ENCODE measurements at places on chromosomes 12 and 14. TPM values are rescaled to one million over a fixed set of nuclear protein-coding genes. Genes with fewer than 3 reads are reported as not detected.

HOXC11 gene
- total RNA-seq: not detected

PRH2 gene
- total RNA-seq: not detected

L2HGDH gene
- total RNA-seq: 5.3 TPM

GPR84 gene
- total RNA-seq: not detected

DNA sequence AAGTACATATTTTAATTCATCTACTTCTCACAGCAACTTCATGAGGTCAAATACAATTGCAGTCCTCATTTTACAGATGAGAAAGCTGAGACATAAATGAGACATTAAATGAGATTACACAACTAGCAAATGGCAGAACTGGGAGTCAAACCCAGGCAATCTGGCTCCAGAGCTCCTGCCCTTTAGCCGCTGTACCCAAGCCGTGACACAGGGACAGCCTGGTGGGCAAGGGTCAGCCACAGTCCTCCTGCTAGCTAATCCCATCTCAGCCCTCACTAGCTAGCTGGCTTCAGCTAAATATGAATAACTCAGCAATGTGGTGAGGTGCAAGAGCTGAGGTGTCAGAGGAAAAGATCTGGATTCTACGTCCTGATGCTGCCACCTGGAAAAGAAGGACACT, 54.8 kb downstream of the NINJ2 start:
- DNase-seq: no peak

- DNase-seq: no peak
Measured at GRCh38 chr12:61654698-61655097, 605.5 kb upstream of the USP15 start.

- no peak for DNase-seq
Measured at GRCh38 chr12:100778967-100779590, 15.5 kb upstream of the ANO4 start.

Data from endothelial cell of umbilical vein (primary cell).